Transverse colon (tissue), 4 donors: ENCODE measurements at places on chromosomes 5 and 9. TPM values are rescaled to one million over a fixed set of nuclear protein-coding genes. Genes with fewer than 3 reads are reported as not detected.
A peak's percentile ranks its signal among the peaks of the same experiment; 100 is the strongest.

DNA sequence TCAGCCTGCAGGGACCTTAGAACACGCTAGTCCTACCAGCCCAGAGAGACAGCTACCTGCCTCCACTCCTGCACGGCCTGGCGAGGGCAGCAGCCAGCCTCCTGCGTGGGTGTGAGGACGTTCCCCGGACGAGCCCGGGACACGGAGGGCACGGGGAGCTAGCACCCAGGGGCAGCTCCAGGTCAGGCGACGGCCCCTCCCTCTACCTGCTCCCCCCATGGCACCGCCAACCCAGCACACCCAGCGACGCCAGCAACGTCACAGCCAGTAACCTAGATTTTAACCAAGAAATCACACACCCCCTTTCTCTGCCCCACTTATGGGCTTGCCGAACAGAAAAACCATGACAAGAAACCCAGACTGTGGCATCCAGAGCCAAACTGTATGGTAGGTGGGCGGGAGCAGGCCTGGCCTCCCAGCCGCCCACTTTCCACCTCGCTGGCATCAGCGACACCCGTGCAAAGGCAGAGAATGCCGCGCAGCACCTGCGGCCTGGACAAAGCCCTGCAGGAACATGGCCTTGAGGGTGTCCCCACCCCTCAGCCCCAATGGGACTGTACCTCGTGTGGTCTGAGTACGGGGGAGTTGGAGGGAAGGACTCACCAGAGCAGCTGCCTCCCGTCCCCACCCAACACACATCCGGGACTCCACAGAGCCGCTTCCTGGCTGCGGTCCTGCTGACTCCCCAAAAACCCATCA lies 47.9 kb downstream of the NACC2 start:
- no peak for DNase-seq

DNA sequence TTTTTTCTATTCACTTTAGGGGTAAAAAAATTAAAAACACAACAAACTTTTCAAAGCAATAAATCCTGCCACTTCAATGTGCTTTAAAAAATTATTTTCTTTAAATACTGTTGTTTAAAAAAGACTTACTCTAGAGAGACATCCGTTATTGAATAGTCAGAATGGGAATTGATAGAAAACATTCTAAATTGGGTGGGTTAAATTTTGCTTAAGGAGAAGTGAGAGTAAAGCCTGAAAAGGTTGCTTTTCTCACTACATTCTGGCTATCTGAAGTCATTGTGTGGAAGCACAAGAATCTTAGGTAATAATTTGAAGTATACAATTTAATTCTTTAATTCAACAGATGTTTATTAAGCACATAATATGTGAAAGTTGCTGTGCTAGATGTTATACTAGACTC lies 509.3 kb downstream of the NR2F1-AS1 start:
- no peak for DNase-seq

- DNase-seq: peak; percentile 63
Observed at GRCh38 chr9:121285835-121286687, 18.1 kb downstream of the GSN start.

DNA sequence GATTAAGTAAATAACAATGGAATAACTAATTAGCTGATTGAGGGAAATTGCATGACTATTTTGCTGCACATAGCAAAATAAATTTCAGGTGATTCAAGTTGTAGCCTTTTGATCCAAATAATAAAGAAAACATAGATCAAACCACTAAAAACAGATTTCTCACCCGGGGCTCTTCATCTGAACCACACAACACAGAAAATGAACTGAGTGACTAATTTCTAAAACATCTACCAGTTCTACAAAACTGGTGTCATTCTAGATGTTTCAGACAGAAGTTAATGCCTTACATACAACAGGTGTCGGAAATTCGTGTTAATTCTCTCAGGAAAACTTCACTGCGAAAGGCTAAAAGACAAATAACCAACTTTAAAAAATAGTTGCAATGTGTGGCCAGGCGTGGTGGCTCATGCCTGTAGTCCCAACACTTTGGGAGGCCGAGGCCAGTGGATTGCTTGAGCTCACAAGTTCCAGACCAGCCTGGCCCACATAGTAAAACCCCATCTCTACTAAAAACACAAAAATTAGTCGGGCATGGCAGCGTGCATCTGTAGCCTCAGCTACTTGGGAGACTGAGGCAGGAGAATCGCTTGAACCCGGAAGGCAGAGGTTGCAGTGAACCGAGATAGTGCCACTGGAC lies 6.9 kb downstream of the PROP1 start:
- no peak for DNase-seq

- DNase-seq: no peak
Observed at GRCh38 chr5:98483301-98483685, 290.2 kb upstream of the RGMB start.

Gene PCDHGC4
- total RNA-seq: 26.5 TPM

Gene CYSRT1
- total RNA-seq: not detected

Gene F2RL1
- total RNA-seq: 38.8 TPM

- DNase-seq: no peak
Observed at GRCh38 chr9:136545692-136545964, 220 bp downstream of the NOTCH1 start.

- DNase-seq: no peak
Observed at GRCh38 chr9:1458503-1458902, 408.3 kb downstream of the DMRT2 start.

DNA sequence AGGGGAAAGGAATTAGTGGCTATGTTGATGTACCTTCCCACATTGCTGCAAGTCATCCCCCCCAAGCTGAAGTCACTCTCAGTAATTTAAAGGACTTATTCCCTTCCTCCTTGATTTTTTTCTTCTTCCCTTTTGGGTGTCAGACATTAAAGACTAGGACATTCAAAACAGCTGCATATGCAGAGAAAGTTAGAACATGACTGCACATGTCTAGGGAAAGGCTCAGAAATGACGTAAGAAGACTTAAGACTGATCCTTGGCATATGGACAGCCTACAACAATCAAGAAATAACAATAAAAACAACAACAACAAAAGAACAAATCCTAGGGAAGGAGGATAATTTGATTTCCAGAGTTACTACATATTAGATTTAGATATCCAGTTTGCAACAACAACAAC lies 997.5 kb downstream of the TLE4 start:
- DNase-seq: no peak

GRCh38 chr5:124659798-124660197 lies 86.6 kb downstream of the ZNF608 start:
- DNase-seq: no peak

GRCh38 chr5:116530276-116530675 lies 44.3 kb downstream of the SEMA6A start:
- DNase-seq: no peak

GRCh38 chr9:14471041-14471440 lies 157.1 kb upstream of the NFIB start:
- DNase-seq: no peak

DNA sequence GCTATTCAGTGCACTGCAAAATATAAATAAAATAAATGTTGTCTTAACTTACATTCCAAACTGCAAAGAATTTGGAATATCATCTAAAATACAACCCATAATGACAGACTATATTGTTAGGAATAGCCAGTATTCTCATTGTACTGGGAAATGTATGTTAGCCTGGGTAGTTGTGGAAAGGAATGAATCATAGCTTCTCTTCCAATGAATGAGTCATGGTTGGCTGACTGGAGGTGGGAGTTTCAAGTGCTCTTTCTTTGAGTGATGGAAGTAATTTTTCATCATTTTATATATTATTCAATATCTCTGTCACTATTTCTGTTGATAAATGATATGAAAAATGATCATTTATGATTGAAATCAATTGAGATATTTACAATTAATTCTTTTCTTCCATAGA lies 158.6 kb upstream of the ARRDC3 start:
- no peak for DNase-seq

GRCh38 chr5:15363601-15364000 lies 136.4 kb upstream of the FBXL7 start:
- DNase-seq: no peak

- DNase-seq: no peak
Observed at GRCh38 chr5:123204251-123204650, 115.2 kb downstream of the PRDM6 start.

GRCh38 chr5:95841914-95842812 lies 19.6 kb upstream of the GLRX start:
- peak; percentile 56 for DNase-seq

DNA sequence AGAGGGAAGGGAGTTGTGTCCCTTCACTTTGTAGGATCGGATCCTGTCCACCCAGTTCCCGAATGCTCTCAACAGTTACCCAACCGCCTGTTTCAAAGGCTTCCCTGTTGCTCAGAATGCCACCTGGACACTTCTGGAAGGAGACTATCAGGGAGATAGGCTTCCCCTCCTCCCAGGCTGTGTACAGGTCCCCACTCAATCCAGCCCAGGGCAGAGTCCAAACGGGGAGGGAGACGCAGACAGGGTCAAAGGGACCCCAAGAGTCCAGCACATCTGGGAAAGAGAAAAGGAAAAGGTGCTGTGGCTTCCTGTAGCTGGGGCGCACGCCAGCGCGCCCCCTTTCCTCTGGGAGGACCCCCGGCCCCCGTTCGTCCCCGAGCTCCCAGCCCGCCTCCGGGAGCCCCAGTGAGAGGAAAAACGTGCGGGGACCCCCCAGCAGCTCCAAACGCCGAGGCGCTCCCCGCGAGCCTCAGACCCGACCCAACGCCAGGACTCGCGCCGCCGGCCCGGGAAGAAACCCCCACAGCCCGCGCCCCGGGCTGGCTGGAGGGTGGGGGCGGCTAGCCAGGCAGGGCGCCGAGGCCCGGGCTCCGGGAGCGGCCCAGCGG lies 640 bp downstream of the SURF4 start:
- peak; percentile 57 for DNase-seq

Gene RABL6
- 227 TPM for total RNA-seq

Gene CCL21
- total RNA-seq: 123 TPM

- no peak for DNase-seq
Observed at GRCh38 chr5:170867825-170868224, 6.0 kb downstream of the RANBP17 start.

GRCh38 chr5:15233566-15233965 lies 266.4 kb upstream of the FBXL7 start:
- DNase-seq: no peak

- no peak for DNase-seq
Observed at GRCh38 chr9:3656224-3656623, 130.4 kb upstream of the RFX3 start.

Gene SLC4A9
- not detected for total RNA-seq

Gene CDX1
- 368 TPM for total RNA-seq

Gene ZNF366
- 0.40 TPM for total RNA-seq
